Left ventricle myocardium inferior (tissue), 1 donor: ENCODE measurements at places on chromosomes 5 and 9. TPM values are rescaled to one million over a fixed set of nuclear protein-coding genes. Genes with fewer than 3 reads are reported as not detected.

DNA sequence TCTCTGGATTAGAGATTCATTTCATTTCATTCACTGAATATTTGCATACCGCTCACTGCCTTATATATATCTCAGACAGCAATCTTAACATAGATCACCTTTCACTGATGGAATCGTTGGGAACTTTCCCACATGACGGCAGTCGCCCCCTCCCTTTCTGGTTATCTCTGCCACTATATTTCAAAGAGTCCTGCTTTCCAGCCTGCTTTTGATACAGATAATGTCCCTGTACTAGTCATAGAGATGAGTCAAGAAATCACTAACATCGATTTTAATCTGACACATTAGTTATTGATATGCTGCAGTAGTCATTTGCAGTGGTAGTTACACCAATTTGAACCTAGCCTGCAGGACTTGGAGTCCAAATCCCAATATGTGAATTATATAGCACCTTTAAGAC is 8.5 kb downstream of the ARSK start:
- DNase-seq = no peak

Gene MLANA
- total RNA-seq = not detected

- DNase-seq = no peak
Measured at GRCh38 chr5:118808441-118808840, 179.9 kb downstream of the DTWD2 start.

GRCh38 chr9:127846443-127847177 is 7.8 kb downstream of the ENG start:
- DNase-seq = peak; percentile 58

Gene SKIC3
- total RNA-seq = 62.0 TPM

- no peak for DNase-seq
Measured at GRCh38 chr9:9631284-9631683, 981.5 kb downstream of the PTPRD start.

Gene PFN3
- not detected for total RNA-seq

Gene ZNF883
- total RNA-seq = 6.2 TPM

DNA sequence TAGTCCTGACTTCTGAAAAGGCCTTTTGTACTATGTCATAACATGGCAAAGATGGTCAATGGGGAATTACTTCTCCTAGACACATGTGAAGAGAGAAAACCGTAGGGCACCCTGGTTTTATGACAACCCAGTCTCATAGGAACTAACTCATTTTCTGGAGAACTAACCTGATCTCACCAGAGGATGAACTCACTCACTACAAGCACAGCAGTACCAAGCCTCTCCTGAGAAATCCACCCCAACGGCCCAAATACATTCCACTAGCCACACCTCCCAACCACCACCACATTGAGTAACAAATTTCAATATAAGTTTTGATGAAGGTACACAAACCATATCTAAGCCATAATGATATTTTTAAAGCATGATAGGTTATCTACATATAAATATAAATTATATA is 909.3 kb upstream of the CDH10 start:
- no peak for DNase-seq

Gene HAPLN1
- 2.1 TPM for total RNA-seq

DNA sequence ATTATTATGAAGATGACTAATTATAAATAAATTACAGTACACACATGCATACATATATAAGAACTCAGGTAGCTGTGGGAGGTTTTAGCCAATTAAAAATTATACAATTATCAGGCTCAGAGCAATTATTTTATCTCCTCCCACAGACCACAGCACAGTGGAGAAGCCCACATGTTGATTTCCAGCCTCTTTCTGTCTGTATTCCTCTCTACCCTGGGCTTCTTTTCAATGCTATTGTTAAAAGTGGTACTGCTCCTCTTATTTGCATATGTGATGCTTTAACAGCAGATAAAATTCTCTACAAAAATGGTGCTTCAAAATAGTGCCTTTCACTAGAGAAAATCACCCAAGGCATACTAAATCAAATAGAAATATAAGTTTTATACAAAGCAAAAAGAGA is 218.7 kb downstream of the NFIB start:
- no peak for DNase-seq
